A549 (cell line): ENCODE measurements at places on chromosomes 13 and 19. TPM values are rescaled to one million over a fixed set of nuclear protein-coding genes. Genes with fewer than 3 reads are reported as not detected.

SPRED3 gene
- 2.6 to 3.6 TPM (median 2.8 TPM) in 3 replicates for polyA plus RNA-seq

ZNF728 gene
- not detected in 3 replicates for polyA plus RNA-seq

C19orf33 gene
- 487 to 531 TPM (median 489 TPM) in 3 replicates for polyA plus RNA-seq

PLPP2 gene
- 89.6 to 100 TPM (median 90.9 TPM) in 3 replicates for polyA plus RNA-seq

RBM26 gene
- 27.7 to 29.7 TPM (median 29.4 TPM) in 3 replicates for polyA plus RNA-seq

NXNL1 gene
- polyA plus RNA-seq, result not detected in 3 replicates

VSTM2B gene
- not detected in 3 replicates for polyA plus RNA-seq

C19orf53 gene
- 143 to 146 TPM (median 144 TPM) in 3 replicates for polyA plus RNA-seq
